ENCODE measurements at places on chromosomes 3 and 15.

- DNase-seq, result no peak
Measured at GRCh38 chr3:43212914-43213611, 73.3 kb upstream of the SNRK start.

- DNase-seq, result no peak
Measured at GRCh38 chr3:64441861-64442260, 216.6 kb upstream of the PRICKLE2 start.

- no peak for DNase-seq
Measured at GRCh38 chr3:153885359-153885758, 235.8 kb upstream of the ARHGEF26 start.

DNA sequence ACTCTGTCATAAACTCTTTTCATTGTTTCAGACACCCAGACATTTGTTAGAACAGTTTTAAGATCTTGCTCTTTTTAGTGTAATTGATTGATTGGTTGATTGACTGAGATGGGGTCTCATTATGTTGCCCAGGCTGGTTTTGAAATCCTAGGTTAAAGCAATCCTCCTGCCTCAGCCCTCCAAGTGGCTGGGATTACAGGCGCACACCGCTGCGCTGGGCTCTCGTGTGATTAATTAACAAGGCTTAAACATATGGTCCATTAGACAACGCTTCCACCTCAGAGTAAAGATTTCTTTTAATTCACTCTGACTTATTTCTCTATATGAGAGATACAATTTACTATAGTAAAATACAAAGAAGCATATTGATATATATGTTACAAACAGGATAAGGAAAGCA, 114.0 kb upstream of the C2CD4B start:
- DNase-seq, result no peak

DNA sequence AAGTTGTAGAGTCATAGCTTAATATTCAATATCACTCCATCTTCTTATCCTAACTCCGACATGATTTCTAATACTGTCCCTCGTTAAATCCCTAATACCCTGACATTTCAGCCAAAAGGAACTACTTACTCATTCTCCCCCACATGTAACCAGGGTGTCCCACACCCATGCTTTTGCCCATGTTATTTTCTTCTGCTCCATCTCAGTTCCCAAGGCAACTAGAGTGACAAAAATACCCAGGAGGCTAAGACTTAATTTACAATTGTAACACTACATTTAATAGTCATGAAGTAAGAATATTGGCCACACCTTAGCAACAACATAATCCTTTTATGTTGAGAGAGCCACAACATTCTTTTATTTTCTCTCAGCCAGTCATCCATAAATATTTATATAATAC, 248.5 kb upstream of the TGFBR2 start:
- DNase-seq, result no peak

DNA sequence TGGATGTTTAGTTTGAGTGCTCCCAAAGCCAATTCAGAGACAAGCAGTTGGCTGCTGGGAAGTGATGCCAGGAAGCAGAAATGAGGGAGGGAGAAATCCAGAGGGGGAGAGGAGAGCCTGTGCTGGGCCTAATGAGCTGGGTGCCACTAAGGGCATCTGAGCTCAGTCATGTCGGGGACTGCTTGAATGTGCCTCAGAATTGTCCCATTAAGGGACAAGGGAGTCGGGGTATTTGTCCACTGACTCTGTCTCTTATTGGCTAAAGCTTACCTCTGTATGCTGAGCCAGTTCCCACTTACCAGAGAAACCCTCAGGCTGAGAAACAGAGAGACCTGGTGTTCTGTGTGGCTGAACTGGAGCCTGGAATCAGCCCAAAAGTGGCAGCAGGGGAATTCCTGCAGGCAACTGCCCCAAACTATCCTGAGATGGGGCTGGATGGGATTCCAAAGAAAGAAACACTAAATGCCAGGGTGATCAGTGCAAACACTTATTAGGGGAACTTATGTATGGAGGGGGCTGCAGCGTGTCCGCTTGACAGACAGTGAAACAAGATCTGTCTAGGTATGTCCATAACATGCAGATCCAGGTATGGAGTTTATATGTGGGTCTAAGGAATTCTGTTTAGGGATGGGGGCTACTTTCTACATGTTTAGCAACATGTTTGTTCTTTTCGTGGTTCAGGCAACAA, 48.6 kb downstream of the NR1D2 start:
- no peak for DNase-seq

- DNase-seq, result no peak
Measured at GRCh38 chr15:71049706-71050422, 65.4 kb upstream of the THSD4 start.

DNA sequence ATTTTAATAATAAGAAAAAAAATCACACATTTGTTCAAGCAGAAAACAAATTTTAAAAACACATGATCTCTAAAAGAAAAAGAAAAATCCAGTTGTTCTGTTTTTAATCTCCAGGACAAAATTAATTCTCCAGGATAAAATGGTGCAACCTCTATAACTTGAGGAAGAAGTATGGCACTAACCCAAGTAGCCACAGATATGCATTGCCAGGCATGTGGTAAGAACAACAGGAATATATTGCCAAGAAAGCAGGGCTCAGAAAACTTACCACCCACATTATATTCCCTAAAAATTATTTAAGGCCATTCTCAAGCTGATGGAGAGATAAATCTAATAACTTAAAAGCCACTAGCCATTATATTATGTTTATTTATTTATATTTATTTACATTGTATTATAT, 295.7 kb upstream of the TMCO5A start:
- DNase-seq, result no peak
